ENCODE measurements at places on chromosomes 3 and 15.
A peak's percentile ranks its signal among the peaks of the same experiment; 100 is the strongest.

- no peak for DNase-seq
Measured at GRCh38 chr15:39445931-39446330, 134.9 kb upstream of the THBS1 start.

DNA sequence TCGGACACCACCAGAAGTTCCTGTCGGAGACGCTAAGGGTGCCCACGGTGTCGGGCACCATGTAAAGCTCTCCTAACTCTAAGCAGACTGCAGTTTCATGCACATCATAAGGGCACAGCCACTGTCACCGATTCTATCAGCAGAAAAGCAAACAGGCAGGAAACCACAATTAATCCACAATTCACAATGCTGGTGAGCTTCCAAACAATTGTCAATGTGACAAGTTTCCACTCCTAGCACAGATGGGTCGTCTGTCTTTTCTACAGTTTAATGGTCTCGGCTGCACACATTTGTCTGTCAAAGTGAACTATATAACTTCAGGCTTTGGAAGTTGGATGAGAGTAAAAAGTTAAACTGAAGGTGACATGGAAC, 8.8 kb upstream of the OCA2 start:
- no peak for DNase-seq

DNA sequence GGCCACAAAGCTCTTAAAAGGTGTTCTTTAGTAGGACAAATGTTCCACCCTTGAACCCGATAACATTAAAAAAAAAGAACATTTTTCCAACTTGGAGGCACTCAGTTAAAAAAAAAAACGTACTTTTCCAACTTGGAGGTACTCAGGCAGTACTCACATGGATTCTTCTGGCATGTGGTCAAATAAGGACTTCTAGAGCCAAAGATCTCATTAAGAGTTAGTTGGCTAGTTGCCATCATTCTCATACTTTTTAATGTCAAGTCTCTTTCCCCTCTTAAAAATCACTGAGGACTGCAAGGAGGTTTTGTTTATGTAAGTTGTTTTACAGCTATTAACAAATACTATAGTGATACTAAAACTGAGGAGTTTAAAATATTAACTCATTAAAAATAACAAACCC, 101.0 kb downstream of the CADPS start:
- DNase-seq: no peak

DNA sequence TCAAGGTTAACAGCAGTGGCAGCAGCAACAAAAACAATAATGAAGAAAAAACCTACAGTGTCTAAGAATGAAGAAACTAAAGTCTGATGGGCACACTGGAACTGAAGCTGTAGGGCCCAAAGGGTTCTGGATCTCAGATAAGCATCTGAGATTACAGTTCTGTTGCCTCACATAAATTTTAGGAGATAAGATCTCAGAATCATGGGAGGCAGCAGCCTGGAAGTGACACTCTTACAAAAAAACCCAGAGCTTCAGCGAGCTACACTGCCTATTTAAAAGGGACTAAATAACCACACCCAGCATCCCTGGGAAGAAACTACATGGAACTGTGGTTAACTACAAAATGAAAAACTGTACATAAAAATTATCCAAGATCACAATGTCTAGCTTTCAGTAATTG, 61.2 kb downstream of the PLD1 start:
- DNase-seq: no peak

- peak; percentile 4 for DNase-seq
Measured at GRCh38 chr15:68930268-68931022, at the start of gene SPESP1. SPESP1 (plus strand) TSS chr15:68930525; CDS start chr15:68930654, 129 bp downstream.

GRCh38 chr3:194841515-194841841, 155.8 kb downstream of the FAM43A start:
- no peak for DNase-seq

DNA sequence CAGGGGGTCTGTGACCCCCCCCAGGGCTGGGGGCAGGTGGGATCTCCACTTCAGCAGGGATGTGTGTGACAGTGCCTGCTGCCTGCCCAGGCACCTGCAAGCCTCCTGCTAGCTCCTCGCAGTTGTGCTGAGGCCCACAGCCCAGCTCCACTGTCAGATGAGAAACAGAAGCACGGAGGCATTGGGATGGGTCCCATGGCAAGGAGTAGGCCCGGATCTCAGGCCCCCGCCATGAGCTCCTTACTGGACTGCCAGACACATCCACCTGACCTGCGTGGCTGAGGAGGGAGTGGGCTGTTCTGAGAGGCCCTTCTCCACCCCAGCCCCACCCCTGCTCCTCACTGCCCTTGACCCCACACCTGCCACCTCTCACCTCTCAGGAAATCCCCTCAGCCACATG, 18.2 kb upstream of the SKOR1 start:
- no peak for DNase-seq

DNA sequence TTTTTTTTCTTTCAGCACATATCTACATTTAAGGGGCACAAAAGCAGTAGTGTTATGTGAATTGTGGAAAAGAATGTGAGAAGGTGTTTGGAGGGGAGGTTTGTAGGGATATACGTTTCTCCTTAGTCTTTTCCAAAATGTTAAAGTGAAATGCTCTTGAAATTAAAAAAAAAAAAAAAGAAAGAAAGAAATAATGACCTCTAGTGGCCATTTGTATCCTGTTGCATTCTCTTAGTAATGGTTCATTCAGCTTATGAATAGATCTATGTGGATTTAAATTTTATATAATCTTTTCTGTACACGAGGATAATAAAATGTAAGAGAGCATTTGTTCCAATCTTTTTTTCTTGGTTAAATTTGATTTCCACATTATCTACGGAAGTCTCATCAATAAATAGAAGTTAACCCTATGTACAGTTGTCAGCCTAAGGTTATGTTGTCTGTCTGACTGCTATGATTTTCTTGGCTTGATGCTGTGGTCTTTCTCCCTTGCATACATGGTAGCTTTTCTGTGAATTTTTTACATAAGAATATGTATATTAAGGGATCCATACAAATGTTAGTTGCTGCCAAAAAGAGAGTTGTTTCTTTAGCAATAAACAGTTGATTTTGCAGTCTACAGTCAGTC, 1.7 kb downstream of the P2RY13 start:
- no peak for DNase-seq

GRCh38 chr15:67110361-67110781, 45.0 kb downstream of the SMAD3 start:
- DNase-seq: no peak

GRCh38 chr15:88275804-88276203, 19.3 kb upstream of the NTRK3 start:
- no peak for DNase-seq

- no peak for DNase-seq
Measured at GRCh38 chr15:66486887-66487286, 10.7 kb downstream of the SNAPC5 start.

GRCh38 chr3:13024765-13025065, 48.5 kb downstream of the IQSEC1 start:
- no peak for DNase-seq
